ENCODE measurements at places on chromosomes 12 and 14.

DNA sequence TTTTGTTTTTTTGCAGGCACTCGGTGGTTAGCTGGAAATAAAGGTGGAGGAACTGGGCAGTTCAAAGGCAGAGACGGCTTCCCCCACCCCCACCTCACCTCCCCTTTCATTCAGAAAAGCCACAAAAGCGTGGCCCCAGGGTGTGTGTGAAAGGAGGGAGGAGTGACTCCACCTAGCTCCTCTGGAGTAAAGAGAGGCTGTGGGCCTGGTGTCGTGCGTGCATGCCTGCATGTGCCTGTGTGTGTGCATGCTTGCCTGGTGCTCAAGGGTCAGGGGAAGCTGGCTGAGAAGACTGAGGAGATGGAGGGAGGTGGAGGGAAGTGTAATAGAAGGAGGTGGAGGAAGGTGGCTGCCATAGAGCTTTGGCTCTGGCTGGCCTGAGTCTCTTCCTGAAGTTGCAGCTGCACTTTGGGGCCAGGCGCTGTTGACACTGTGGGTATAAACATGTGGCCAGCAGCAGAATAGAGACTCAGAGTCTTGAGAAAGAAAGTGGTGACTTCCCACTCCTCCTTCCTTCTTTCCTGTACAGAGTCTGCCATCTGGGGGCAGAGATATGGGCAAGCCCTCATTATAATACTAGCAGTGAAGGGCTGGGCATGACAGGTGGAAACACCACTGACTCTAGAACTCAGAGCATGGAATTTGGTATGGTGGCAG, 36.9 kb upstream of the SINHCAF start:
- no peak for DNase-seq

DNA sequence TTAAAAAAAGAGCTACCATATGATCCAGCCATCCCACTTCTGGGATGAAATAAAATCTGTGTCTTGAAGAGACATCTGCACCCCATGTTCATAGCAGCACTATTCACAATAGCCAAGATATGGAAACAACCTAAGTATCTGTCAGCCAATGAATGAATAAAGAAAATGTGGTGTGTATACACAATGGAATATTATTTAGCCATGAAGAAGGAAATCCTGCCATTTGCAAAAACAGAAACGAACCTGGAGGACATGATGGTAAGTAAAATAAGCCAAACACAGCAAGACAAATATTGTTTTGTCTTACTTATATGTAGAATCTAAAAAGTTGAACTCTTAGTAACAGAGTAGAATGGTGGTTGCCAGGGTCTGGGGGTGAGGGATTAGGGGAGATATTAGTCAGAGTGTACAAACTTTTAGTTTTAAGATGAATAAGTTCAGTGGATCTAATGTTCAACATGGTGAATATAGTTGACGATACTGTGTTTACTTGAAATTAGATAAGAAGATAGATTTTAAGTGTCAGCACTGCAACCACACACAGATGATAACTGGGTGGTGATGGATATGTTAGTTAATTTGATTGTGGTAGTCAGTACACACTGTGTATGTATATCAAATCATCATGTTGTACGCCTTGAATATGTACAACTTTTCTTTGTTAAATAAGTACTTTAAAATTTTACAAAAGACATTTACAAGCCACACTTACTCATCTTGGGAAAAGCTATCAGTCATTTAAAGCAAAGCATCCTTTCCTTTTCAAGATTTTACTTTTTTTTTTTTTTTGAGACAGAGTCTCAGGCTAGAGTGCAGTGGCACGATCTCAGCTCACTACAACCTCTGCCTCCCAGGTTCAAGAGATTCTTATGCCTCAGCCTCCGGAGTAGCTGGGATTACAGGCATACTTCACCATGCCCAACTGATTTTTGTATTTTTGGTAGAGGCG, 89.9 kb downstream of the BICD1 start:
- DNase-seq, result no peak

DNA sequence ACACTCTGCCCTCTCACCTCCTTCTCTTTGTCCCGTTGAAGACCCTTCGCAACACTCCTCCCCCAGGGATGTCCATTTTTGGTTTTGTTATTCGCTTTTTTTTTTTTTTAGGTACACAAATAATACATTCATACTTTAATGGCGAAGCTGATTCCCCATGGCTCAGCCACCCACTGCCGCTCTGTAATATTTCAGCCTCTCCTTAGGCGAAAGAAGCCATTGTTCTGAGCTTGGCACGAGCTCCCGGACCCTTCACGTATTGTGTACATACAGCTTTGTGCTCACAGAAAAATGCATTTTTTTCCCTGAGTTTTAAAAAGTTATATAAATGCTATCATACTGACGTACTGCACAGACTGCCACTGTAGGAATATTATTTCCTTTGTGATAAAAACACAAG, 115.0 kb downstream of the TMEM132C start:
- no peak for DNase-seq

DNA sequence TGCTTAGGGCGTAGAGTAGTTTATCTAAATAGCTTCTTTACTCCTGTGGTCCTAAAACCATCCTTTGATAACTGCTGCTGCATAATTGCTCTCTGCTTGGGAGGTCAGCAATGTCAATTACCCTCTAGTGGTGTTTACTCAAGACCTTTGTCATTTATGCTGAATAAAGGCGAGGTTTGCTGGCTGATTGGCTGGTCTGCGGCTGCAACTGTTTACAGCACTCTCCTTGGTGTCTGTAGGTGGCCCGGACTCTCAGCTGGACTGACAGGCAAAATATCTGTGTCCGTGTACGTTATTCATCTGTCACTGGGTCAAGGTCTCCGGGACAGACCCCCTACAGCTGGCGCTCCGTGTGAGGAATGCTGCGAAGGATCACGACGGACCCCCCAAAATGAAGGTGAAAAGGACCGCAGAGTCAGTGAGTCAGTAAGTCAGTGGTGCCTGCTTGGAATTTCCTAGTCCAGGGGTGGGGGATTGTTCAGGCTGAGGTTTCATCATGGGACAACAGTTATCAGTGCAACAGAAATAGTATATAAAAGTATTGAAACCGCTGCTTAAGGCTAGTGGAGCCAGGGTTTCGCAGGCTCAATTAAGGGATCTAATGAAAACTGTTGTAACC, 253.3 kb upstream of the DIO2 start:
- no peak for DNase-seq

GRCh38 chr12:56299308-56299852, 750 bp downstream of the CS start:
- no peak for DNase-seq
